ENCODE measurements at places on chromosomes 3 and 15.

- DNase-seq: no peak
Observed at GRCh38 chr15:100330221-100330620, 11.6 kb downstream of the ADAMTS17 start.

- no peak for DNase-seq
Observed at GRCh38 chr3:127135241-127136023, 57.5 kb upstream of the PRR23E start.

DNA sequence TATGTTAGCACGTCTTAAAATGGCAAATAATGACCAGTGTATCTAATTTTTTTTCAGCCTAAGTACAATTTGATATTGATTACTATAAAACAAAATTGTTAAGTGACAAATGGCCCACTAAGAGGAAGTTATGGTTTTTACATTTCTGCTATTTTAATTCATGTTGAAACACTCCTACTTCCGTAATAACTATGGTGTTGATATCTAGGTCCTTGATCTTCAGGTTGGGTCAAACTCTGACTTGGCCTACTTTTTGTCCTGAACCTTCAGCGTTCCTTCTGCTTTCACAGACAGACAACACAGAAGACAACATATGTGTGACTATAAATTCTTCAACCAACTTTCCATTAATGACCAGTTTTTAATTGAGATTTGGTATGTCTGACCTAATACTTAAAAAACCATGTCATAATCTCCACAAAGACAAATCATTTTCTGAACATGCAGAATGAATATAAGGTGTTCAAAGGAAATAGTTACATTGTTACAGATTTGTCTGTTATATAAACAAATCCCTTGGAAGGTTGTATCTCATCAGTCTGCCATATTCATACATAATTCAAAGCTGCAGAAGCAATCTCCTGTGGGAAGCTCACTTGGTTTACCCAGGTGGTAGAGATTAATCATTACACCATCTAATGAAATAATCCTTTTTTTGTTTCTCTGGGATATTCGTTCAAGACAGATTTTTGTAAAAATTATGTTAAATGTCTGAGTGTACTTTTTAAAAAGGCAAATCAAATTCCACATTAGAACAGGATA is 92.1 kb upstream of the TSPAN3 start:
- DNase-seq: no peak

DNA sequence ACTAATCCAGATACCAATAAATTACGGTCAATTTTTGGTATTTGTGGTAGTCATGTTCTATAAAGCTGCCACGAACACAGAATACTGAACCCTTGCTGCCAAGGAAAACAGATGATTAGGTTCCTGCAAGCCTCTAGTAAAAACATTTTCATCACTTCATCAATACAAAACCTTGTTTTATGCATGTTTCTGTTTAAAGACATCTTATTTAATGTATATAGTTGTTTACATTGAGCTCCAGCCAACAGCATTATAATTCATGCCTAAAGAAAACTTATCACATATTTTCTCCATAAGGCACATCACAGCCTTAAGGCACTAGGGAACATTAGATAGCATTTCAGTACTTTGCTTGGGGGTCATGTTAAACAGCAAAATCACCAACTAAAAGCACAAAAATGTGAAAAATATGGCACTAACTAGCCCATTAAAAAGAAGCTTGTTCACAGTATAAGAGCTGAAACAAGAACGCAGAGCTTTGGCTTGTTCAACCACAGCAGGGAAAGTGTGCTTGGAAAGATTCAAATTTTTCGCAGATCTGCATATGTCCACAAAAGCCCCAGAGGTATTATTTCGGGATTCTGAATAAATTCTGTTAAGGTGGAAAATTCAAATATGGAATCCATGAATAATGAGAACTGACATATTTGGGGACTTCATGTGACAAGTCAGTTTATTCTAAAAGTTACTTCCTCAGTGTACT is 27.7 kb downstream of the POLQ start:
- no peak for DNase-seq

GRCh38 chr3:167811031-167811430 is 75.5 kb downstream of the SERPINI1 start:
- DNase-seq: no peak

DNA sequence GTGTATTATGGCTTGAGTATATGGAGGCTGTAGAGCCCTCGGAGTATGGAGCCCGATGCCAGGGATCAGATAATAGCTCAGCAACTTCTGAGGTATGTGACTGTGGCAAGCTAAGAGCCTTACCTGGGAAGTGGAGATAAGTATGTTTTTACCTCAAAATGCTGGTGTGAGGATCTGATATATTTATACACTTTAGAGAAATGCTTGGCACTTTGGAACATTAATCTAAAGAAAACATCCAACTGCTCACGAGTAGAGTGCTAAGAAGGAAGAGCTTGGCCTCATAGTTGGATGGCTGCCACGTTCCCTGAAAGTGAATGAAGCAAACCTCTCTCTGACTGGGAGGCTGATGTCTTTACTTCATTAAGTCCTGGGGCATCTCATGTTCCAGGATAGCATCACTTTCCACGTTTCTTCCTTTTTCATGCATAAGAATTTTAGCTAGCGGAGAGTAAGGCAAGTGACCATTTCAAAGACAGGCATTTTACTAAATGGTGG is 58.9 kb upstream of the GOLGA8J start:
- DNase-seq: no peak

DNA sequence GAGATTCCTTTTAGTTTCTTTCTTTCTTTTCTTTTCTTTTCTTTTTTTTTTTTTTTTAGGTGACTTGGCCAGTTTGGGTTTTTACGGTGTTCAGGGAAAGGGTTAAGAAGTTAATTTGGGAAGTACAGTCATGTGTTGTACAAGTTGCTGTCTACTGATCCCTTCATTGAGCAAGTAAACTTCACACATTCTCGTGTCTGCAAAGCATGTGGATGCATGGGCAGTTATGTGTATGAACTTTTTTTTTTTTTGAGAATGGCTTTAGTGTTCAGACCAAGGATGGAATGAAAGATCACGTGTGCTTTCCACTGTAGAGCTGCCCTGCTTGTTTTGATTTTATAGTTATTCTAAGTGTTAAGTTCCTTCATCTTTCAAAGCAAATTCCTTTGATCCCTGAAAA is 132.3 kb downstream of the PGPEP1L start:
- DNase-seq: no peak

DNA sequence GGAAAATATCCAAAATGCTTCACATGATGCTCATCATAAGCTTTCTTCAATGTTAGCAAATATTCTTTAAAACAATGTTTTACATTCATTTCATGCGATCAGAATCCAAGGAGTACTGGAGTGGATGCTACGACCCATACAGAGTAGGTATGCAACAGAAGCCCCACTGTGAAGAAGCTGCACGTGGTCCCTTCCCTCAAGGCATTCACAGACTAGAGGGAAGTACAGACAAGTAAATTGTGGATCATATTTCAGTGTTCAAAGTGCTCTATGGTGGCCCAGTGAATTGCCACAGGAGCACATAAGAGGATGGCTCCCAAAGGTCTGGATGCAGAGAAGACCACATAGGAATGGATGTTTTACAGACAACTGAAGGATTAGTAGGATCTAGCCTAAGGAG is 789.9 kb downstream of the IGSF11 start:
- DNase-seq: no peak

DNA sequence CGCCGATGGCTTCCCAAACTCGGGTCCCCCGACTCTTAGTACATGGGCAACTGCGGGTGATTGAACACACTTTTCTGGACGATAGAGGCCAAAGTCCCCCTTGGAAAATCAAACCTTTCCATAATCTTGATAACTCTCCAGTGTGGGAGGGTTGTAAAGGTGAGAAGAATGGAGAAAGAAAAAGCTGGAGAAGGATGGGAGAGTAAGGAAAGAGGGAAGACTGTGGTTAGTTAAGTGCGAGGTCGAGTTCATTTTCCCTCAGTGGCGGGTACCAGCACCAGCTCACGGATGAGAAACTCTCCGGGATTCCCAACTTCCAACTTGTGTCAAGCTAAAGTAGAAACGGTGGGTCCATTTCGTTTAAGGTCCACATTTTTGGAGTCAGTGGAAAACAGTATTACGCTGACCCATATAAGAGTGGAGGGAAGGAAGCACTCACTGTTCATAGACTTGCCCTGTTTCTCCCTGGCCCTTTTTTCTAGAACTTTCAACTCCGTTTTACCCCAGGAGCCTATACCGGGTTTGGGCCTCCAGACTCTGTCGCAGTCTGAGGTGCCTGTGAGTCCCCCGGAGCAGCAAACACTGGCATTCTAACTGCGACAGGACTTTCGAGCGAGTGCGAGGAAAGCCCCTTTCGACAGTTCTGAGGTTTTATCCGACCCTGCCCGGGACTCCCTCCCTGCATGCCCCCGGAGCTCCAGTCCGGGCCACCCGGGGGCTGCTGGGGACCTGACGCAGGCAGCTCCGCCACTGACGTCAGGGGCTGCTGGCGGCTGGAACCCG is 14.8 kb downstream of the ZIC1 start:
- no peak for DNase-seq

GRCh38 chr3:21170964-21171363 is 580.0 kb downstream of the ZNF385D start:
- DNase-seq: no peak

- no peak for DNase-seq
Observed at GRCh38 chr3:157127831-157128767, 31.8 kb downstream of the CCNL1 start.

- DNase-seq: no peak
Observed at GRCh38 chr3:38000242-38000916, 9.8 kb downstream of the VILL start.

DNA sequence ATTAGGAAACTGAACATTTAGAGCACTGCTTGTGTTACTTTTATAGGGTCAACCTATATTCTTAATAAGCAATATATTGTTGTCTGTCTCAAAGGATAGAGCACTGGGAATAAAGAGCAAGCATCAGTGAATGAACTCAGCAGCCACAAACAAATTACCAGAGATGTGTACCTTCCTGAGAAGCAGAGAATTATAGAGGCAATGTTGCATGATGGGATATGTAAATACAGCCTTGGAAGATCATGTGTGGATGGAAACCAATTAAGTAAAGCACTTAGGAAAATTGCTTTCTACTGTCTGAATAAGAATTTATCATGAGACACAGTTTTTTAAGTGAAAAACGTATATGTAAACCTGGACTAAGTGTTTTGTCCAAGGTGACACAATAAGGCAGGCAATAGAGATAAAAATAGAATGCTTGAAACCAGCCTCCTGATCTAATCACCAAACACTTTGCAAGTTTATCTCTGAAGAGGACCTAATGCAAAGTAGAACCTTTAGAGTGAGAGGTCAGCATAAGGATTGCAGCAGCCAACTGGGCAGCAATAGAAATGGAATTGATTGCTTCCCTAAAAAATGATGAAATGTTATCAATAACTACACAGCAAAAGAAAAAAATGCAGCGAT is 848.0 kb downstream of the TUSC7 start:
- no peak for DNase-seq

DNA sequence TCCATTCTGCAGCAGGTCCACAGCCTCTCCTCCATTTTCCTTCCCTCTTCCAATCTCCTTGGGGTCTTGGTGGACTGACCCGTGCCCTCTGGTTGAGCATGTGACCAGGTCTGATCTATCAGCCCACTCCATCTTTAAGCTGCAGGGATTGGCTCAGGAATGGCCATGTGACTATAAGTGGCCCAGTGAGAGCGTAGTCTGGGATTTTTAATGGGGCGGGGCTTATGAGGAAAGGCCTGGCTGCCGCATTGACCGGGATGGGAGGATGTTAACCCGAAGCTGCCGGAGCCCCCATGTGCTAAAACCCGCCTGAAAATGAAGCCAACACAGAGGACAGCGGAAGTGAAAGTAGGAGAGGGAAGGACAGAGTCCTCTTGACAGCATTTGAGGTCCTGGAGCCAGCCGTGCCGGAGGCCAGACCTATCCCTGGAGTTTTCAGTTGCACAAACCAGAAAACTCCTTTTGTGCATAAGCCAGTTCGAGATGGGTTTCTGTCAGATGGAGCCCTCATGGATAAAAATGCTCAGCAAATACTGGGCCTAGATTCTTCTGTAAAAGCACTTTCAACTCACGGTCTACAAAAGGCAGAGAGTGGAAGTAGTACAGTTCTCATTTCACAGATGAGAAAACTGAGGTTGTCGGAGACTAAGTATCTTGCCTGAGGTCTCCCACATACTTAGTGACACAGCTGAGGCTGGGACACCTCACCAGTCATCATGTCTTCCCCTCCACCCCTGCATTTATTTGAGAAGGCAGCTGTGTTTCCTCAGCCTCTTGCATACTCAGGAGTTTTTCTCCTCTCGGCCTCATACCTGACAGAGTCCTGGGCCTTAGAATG is 61.9 kb downstream of the ATP2B2 start:
- DNase-seq: no peak

GRCh38 chr3:65033576-65033975 is 345.8 kb upstream of the ADAMTS9 start:
- no peak for DNase-seq

DNA sequence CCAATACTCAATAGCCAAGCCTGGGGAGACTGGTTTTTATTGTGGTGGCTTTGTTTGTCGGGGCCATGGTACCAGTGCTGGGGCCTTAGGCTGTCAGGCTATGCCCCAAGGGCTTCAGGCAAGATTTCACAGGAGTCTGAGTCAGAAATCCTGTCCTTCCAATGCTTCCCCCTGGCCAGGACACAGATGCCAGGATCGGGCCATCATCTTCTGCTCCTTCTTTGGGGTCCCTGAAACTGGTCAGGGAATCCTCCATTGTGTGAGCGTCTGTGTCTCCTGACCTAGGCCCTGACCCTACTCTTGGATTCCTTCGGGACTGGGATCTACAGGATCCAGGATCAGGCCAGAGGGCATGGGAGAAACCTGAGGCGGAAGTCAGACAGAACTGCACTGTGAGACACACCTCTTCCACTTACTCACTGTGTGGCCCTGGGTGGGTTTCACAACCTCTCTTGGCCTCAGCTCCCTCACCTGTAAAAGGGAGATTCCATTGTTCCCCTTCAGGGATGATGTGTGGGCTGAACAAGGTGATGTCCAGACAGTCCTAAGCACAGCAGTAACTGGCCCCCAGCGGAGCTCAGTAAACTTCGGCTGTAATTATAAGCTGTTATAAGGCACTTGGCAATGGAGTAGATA is 292.7 kb downstream of the UACA start:
- DNase-seq: no peak

GRCh38 chr3:195097331-195098255 is 173.4 kb downstream of the XXYLT1 start:
- DNase-seq: no peak

- peak; percentile 55 for DNase-seq
Observed at GRCh38 chr15:64153480-64154367, 2.2 kb downstream of the SNX22 start.

DNA sequence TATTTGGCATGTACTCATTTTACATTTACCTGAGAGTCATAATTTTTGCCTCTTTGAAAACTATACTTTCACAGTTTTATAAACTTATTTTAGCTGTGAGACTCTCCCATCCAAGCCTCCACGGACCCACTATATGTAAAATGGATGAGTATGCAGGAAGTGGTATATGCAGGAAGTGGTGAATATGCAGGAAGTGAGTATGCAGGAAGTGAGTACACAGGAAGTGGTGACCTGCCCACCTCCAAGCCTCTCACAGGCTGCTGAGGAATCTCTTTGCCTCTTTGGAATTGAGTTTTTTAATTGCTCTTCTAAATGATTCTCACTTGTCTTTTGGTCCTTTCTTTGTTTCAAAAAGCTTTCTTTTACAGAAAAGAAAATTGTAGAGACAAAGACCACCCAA is 85.2 kb downstream of the KBTBD8 start:
- no peak for DNase-seq

- no peak for DNase-seq
Observed at GRCh38 chr15:83036253-83036652, 24.8 kb upstream of the C15orf40 start.
